ENCODE measurements at places on chromosomes 7 and 10.

- DNase-seq: no peak
Observed at GRCh38 chr7:135257-135653, 57.1 kb upstream of the FAM20C start.

- DNase-seq: no peak
Observed at GRCh38 chr7:100472854-100473499, 6.0 kb downstream of the TSC22D4 start.

DNA sequence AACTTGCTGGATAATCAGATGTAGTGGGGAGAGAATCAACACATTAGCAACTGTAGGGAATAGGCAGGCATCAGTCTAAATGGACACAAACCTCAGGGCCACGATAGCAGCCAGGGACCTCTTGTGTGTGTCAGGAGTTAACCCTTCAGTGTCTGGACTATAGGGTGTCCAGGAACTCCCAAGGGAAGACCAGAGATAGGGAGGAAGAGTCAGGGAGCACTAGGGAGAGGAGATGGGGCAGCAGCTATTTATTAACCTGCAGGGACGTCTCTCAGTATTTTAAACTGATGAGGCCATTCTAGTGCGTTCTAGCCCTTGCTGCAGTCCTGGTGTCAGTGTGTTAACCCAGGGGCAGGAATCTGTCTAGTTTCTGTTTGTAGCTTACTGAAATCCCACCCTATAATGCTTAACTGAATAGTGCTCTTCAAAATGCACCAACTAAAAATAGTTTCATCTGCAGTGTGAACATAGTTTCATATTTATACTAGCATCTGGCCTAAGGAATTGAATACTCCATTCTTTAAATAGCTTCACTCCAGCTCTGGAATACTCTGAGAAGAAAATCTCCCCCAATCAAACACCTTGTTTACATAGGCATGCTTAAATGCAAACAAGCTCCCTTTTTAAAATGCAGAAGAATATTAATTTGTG, 62.7 kb downstream of the ARID5B start:
- no peak for DNase-seq

GRCh38 chr10:23432639-23433038, 6.2 kb upstream of the OTUD1 start:
- DNase-seq: no peak

GRCh38 chr7:51278797-51279196, 37.8 kb downstream of the COBL start:
- no peak for DNase-seq

DNA sequence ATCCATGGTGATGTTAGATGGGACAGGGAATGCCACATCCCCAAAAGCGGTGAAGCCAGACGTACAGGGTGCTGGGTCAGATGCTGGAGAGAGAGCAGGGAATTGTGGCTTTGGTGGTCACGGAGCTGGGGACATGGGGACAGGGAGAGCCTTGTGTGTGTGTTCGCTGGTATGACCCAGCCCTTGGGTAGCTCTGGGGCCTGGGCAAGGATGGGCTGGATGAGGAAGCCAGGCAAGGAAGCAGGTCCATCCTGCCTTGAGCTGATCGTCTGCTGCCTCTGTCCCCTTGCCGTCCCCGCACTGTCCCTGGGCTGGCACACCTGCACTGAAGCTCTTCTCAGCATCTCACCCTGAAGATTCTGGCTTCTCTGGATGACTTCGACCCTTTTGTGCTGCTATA, 15.4 kb upstream of the CLDN4 start:
- no peak for DNase-seq

GRCh38 chr10:111801841-111802240, 381.7 kb downstream of the GPAM start:
- no peak for DNase-seq

DNA sequence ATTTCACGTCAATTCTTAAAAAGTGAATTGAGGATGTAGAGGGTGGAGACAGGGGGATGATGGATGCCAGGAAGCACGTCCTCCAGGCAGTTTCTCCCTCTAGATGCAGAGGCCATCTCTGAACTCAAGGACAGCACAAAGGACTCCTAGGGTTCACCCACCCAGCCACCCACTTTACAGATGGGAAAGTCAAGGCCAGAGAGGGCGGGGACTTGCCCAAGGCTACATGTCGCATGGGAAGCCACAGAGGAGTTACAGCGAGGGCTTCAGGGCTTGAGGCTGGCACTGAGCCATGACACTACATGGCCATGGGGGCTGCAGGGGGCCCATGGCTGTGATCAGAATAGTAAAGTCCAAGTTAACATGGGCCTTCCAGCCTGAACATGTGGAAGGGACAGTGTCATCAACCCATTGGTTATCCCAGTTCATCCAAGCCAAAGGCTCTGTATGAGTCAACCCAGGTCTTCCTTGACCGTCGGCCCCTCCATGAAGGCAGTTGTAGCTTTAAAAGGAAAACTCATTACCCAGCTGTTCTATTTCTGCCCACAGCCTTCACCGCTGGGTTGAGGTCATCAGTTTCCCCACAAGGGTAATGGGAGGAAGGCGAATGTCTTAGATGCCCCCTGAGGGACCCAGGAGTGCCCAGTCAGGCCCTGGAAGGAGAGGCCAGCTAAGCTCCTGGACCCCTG, 24.3 kb upstream of the KPNA7 start:
- no peak for DNase-seq

DNA sequence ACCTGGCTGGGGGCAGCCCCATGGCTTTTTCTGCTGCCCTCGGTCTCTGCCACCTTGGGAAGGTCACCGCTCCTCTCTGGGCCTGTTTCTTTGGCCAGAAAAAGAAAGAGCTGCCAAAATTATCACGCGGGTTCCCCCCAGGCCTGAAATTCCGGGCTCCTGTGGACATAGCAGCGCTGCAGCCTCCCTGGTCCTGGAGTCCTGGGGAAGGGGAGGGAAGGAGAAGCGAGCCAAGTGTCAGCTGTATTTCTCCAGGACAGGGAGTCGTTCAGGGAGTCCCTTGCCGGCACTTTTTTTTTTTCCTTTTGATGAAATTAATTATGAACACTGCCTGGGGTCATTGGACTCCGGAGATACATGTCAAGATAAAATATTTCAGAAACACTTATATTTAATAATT, 152.3 kb upstream of the GPR26 start:
- no peak for DNase-seq

- DNase-seq: no peak
Observed at GRCh38 chr7:28336806-28337205, 75.5 kb upstream of the CREB5 start.

GRCh38 chr7:79401254-79401653, 52.2 kb downstream of the MAGI2 start:
- peak; percentile 65 for DNase-seq

DNA sequence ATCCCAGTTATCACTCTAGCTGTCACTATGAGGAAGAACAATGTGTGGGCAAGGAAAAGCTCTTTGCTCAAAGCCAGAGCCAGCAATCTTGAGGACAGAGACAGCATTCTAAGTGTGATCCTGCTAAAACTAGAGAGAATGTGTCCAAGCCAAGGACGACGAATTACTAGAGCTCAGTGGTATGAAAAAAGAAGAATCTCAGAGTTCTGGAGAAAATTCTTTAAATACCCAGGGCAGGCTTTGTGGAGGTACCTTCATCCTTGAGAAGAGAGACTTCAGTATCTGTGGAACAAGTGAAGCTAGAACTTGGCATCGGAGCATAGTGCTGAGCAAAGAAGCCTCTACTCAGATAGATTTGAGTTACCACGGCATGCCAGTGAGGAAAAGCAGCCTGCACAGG, 209.8 kb downstream of the TRIL start:
- DNase-seq: no peak

DNA sequence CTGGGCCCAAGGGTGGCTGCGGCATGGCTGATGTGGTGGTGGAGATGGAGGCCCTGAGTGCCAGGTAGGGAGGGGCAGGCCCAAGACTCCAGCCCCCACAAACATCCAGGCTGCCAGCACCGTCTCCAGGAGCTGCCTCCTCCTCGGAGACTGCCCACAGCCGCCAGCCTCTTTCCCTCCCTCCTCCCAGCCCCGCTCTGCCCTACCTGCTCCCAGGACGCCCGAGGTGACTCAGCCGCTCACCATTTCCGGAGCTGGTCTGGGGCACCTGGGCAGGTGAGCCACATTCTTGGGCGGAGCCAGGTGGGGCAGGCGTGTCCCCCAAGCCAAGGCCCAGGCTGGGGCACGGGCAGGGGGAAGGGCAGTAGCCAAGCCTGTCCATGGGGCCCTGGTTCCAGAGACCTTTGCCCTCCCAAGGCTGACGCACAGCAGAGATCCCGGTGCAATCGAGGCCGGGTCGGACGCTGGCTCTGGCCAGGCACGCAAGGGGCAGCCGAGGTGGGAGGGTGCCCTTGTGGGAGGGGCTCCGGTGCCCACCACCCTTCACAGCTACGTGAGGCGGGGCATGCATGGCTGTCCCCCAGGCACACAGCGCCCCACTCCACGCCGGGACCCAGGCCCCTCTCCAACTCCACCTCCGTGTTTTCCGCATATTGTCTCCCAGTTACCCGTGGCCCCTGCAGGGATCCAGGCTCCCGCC, 8.8 kb downstream of the ADAP1 start:
- no peak for DNase-seq

- peak; percentile 73 for DNase-seq
Observed at GRCh38 chr7:116630932-116631671, 40.9 kb upstream of the MET start.
